HT-29 (cell line): ENCODE measurements at places on chromosomes 11 and 22. TPM values are rescaled to one million over a fixed set of nuclear protein-coding genes. Genes with fewer than 3 reads are reported as not detected.

The RAG1 gene
- 0.05 and 0.18 TPM in 2 replicates for total RNA-seq

The APOA5 gene
- not detected in 2 replicates for total RNA-seq

The SAA4 gene
- not detected in 2 replicates for total RNA-seq

The TP53I11 gene
- total RNA-seq = 65.5 and 72.6 TPM in 2 replicates

The MED17 gene
- 44.2 and 45.4 TPM in 2 replicates for total RNA-seq

The CBLIF gene
- not detected in 2 replicates for total RNA-seq

The DEFB131B gene
- not detected in 2 replicates for total RNA-seq

The OR52I2 gene
- not detected in 2 replicates for total RNA-seq

The C11orf86 gene
- 0.29 and 0.69 TPM in 2 replicates for total RNA-seq

The TEX54 gene
- total RNA-seq = 0.61 TPM in 1 of 2 replicates, not detected in the other

The CEP126 gene
- total RNA-seq = 0.50 and 0.58 TPM in 2 replicates

The HEPN1 gene
- total RNA-seq = not detected in 2 replicates

DNA sequence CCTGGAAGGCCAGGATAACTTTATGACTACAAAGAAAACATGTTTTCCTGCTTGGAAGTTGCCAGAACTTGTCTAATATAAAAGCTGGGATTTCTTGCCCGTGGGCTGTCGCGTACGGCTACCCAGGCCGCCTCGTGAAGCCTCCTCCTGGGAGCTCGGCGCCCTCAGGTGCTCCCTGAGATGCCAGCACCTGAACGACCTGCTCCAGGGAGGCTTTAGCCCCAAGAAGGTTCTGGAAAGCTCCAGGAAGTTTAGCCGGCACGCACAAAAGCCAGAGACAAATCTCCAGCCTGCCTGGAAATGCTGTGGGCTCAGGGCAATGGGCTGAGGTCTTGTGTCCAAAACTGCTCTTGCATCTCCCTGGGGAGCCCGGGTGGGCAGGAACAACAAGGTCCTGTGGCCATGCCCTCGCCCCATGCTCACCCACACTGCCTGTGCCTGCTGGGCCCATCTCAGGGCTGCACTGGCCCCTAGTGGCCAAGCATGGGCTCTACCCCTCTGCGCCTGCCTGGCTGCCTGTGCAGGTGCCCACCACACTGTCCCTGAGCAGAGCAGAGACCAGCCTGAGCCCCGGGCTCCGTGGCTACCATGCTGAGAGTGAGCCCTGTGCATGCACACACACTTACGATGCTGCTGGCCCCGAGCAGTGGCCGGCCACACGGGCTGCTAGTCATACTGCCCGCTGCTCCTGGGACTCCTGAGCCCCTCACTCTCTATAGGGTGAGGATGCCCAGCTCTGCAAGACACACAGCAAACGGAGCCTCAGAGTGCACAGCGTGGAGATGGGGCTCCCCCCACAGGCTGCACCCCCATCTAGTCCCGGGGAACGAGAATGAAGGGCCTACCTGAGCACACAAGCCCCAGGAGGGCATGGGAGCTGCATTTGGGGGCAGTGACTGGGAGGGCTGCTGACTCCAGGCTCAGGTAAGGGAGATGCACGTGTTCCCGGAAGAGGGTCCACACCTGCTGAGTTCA, 4.9 kb upstream of the CELSR1 start:
- peak; percentile 73 for DNase-seq

- no peak for DNase-seq
These were observed 10.3 kb upstream of the TSSC4 start for GRCh38 chr11:2390091-2390724.

GRCh38 chr11:2584812-2585565, 114.8 kb downstream of the KCNQ1OT1 start:
- no peak for DNase-seq

DNA sequence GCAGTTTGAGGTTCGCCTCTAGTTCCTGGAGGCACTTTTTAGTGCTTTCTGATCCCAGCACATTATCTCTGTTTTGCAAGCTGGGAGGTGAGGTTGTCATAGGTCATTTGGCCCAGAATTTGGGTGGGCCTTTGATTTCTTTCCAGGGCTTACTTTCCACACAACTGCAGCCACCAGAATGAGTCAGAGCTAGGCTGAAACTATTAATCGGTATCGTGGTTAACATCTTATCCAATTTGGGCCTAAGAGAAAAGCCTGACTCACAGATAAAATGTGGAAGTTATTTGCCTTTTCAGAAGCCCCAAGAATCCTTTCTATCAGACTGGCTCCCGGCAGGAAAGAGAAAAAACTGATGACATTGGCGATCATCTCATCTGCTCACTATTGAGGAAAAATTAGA, 166.4 kb downstream of the KIRREL3 start:
- DNase-seq = peak; percentile 63

DNA sequence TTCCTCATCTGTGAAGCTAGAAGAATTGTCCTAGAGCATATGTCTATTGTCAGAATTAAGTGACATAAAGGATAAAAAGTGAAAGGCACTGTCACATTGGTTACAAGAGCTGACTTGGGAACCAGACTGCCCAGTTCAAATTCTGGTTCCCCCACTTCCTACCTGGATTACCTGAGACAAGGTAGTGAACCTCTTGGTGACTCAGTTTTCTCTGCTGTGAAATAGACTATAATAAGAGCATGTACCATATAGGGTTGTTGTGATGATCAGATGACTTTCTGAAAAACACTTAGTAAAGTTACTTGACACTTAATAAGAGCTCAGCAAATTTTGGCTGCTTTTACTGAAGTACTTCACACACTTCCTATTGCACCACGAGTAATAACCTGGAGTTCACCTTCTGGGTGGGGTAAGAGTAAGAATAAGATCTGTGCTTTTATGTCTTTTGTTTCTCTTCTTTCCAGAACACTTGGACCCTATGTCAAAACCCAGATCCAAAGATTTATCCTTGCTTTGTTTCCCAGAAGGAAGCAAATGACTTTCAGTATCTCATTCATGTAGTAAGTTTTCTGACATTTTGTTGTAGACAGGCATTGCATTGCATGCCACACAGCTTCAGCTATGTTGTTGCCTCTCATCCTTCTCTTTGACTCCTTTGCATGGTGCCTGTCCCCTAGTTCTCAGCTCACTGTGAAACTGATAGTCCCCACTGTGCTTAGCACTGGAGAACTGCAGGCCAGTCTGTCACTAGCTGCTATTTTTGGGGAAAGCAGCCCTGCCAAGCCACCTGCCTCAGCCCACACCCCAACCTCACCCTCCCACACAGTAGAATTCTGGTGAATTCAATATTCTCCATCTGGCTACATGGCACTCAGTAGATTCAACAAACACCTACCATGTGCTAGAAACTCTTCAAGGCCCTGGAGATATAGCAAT, 121.8 kb upstream of the POU2AF2 start:
- DNase-seq = no peak

- no peak for DNase-seq
These were observed 33.6 kb downstream of the TBC1D22A start for GRCh38 chr22:46795845-46796565.

- no peak for DNase-seq
These were observed 18.1 kb downstream of the MMP10 start for GRCh38 chr11:102762361-102762767.

DNA sequence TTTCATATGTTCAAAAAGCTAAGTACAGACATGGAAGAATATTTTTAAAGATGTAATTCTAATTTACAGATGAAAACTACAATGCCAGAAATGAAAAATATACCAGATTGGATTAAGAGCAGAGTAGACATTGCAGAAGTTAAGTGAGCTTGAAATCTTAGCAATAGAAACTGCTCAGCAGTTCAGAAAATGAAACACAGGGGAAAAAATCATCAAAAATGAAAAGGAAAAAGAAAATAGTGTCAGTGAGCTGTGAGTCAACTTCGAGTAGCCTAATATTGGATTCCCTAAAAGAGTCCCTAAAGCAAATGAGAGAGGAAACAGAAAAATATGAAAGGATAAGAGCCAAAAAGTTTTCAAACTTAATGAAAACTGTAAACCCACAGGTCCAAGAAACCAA, 25.8 kb upstream of the IL10RA start:
- no peak for DNase-seq

DNA sequence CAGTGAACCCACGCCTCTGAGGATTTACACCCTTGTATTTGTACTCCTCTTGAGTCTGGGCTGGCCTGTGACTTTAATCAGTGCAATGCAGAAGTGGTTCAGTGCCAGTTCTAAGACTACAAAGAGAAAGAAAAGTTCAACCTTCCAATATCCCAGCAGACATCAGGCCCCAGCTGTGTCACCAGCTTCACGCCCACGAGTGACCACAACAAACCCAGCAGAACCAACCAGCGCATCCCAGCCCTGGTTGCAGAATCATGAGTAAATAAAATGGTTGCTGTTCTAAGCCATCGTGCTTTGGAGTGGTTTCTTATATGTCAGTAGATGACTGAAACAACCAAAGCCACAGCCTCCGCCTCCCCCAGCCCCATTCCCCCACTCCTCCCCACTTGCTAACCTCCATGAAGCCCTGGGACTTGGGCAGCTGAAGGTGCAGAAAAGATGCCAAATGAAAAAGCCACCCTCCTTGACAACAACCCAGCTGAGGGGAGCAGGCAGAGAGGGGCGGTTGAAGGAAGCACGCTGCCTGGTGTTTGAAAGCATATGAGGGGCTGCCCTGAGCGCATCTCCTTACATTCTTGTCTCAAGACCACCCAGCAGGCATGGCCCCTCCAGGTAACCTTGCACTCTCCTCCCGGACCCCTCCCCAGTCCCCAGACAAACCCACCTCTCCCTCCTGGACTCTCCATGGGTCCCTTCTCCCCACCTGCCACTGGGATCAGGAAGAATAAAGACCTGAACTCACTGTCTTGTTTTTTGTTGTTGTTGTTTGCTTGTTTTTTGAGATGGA, 20.9 kb downstream of the TSKU start:
- DNase-seq = no peak

GRCh38 chr11:35425603-35426212, 6.3 kb upstream of the SLC1A2 start:
- no peak for DNase-seq

DNA sequence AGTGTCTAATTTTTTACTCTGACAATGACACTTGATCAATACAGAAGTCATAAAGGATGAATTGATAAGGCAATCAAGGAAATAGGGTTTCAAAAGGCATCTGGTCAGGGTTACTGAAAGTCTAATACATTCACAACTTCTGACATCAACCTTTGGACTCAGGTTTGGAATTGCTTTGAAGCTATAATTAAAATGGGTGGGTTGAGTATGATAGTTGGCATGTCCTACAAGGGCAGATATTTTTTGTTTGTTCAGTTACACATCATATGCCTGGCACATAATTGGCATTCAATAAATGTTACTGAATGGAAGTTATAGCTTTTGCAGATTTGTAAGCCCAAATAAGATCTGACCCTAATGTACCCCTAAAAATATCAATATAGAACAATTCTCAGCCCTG, 7.3 kb upstream of the FUT4 start:
- DNase-seq = peak; percentile 88

GRCh38 chr22:46777609-46777970, 15.1 kb downstream of the TBC1D22A start:
- no peak for DNase-seq

GRCh38 chr22:35735542-35735941, 17.9 kb downstream of the APOL5 start:
- no peak for DNase-seq

GRCh38 chr22:42644422-42645340, 4.3 kb upstream of the ATP5MGL start:
- DNase-seq = no peak

GRCh38 chr11:70926543-70927201, 325.7 kb downstream of the SHANK2 start:
- no peak for DNase-seq

- DNase-seq = no peak
These were observed 7.4 kb downstream of the C1QTNF6 start for GRCh38 chr22:37180531-37181231.

DNA sequence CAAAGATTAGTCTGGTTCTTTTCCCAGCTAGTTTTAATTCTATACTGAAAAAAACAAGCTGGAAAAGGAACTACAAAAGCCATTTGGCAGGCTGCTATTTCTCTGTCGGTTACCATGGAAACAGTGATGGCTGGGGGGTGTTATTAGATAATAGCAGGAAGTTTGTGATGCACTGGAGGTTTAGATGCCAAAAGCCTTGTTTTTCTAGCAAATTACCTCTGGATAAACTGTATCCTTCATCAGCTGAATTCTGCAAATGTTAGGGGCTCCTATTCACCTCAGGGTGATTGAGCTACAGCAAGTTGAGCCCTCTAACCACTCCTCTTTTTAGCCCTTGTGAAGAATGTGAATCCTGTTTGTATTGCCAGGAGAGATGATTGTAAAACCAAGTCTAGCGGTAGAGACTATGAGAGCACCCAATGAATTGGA, 25.2 kb downstream of the ALKBH3 start:
- no peak for DNase-seq

DNA sequence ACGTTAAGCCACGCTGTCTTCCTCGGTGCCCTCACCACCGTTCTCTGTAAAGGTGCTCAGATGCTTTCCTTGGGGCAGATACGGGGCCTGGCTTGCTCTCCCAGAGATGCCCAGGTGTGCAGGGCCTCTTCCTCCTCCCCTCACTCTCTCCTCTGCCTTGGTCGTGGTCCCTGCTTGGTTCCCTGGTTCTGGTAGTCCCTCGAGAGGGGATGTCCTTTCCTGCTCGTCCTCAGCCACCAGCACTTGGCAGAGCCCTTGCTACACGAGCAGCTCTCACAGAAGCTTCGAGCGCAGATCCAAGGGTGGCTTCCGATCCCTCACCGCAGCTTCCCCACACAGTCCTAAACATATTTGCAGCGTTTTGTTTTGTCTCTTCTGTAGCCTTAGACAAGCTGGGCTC, 298.8 kb downstream of the TBC1D22A start:
- DNase-seq = no peak

DNA sequence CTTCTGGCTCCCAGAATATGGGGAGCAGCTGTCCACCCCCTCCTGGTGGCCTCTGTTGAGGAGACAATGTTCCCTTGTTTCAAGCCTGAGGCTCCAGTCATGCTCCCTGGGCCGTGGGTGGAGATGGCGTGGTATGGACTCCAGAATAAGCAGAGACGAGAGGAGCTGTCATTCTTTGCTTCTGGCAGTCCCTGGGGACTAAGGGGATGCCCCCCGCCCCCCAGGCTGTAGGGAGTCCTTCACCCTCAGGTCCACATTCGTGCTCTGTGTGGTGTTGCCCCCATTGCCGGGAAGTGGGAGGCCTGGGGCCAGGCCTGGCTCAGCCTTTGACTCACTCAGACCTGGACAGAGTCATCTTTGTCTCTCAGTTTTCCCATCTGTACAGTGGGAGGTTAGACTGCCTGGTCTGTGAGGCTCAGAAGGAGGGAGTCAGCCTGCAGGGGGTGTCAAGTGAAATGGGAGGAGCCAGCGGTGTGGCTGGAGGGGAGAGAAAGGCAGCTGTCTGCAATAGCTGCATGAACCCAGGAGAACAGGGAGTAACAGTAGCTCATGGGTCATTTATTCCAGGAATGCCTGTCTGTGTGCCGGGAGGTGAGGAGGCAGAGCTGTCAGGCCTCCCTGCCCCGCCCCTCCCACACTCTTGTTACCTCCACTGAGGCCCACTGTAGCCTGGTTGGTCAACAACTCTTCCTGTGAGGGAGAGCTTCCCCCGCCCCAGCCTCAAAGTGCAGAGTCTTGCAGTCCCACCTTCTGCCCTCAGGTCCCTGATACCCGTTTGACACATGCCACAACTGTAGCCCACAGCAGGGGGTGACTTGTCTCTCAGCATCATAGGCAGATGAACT, 6.3 kb downstream of the ARHGEF17 start:
- no peak for DNase-seq
